ENCODE measurements at places on chromosomes 13 and 19. TPM values are rescaled to one million over a fixed set of nuclear protein-coding genes. Genes with fewer than 3 reads are reported as not detected.

- peak; percentile 34 for DNase-seq
Observed at GRCh38 chr19:54654447-54655321, 8.1 kb upstream of the LILRB4 start.

Gene PBX4
- total RNA-seq, result 0.42 TPM

GRCh38 chr13:66888698-66889097 is 341.4 kb downstream of the PCDH9 start:
- no peak for DNase-seq

Gene GNA15
- total RNA-seq, result not detected

GRCh38 chr13:84648069-84648640 is 765.9 kb upstream of the SLITRK1 start:
- no peak for DNase-seq

DNA sequence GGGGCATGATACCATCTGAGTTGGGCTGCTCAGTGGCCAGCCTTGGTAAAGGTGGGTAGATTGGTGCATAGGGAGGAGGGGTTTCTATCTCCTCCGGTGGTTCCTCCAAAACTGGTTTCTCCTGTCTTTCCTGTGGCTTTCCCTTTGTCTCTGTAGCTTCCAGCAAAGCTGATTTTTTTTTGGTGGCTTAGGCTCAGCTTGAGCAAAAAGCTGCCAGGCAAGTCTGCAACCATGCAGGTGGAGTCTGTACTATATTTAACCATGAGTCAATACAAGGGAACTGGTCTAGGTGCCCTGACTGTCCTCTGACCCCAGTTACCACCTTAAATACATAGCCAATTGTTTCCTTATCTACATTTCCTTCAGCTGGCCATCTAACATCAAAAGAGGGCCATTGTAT is 64.0 kb upstream of the ZNF681 start:
- DNase-seq, result no peak

GRCh38 chr13:48222358-48223301 is 10.4 kb upstream of the ITM2B start:
- DNase-seq, result peak; percentile 5

- DNase-seq, result no peak
Observed at GRCh38 chr13:66994517-66995202, 235.5 kb downstream of the PCDH9 start.

DNA sequence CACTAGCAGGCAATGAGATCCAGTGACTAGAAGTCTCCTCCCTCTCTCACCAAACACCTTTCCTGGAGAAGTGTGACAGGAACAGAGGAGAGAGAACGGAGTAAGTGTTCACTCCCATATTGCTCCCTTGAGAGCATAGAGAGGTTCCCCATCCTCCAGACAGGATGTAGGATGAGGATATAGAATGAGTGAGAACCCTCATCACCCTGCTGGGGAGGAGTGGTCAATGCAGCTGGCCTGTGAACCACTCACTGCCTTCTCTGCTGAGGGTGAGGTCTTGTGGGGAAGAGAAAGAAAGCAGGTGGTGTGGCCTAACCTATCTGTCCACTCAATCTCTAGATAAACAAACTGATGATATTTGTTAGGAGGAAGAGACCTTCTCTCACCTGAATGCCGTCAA is 386.6 kb downstream of the PCDH20 start:
- no peak for DNase-seq

DNA sequence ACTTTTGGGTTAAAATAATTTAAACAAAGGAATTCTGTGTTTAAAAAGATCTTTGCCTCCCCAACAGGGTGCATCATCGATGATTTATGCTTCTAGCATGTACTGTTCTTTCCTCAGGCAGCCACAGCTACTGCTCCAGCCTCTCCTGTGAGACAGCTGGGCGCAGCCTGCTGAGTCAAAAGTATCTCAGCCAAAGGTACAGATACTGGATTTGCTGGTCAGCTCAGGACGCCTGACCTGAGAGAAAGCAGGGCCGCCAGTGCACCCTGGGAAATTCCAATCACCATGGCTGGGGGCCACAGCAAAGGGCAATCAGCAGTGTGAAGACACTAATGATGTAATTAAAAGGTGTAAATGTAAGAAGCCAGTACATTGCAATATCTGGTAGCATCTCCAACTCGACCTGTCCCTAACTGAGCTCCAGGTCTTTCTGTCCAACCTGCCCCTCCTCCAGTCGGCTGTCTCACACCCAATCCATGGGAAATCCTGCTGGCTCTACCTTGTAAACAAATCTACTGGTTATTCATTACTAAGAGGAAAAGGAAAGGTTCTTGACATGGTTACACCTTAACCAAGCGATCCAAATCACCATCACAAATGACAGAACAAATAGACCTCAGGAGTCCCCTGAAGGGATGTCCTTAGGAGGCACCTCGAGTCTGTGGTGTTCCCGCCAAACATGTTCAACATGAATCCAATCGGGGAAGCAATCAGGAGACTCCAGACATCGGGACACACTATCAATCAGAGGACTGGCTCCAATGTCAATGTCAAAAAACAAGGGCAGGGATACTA is 7.3 kb downstream of the OPA3 start:
- DNase-seq, result peak; percentile 74

Gene GGN
- total RNA-seq, result not detected

GRCh38 chr19:4089946-4090345 is 23.2 kb upstream of the ZBTB7A start:
- DNase-seq, result no peak

GRCh38 chr13:110323172-110323891 is 16.2 kb downstream of the COL4A2 start:
- peak; percentile 76 for DNase-seq

Gene LIM2
- total RNA-seq, result not detected

- no peak for DNase-seq
Observed at GRCh38 chr13:34246511-34246910, 428.6 kb downstream of the RFC3 start.

DNA sequence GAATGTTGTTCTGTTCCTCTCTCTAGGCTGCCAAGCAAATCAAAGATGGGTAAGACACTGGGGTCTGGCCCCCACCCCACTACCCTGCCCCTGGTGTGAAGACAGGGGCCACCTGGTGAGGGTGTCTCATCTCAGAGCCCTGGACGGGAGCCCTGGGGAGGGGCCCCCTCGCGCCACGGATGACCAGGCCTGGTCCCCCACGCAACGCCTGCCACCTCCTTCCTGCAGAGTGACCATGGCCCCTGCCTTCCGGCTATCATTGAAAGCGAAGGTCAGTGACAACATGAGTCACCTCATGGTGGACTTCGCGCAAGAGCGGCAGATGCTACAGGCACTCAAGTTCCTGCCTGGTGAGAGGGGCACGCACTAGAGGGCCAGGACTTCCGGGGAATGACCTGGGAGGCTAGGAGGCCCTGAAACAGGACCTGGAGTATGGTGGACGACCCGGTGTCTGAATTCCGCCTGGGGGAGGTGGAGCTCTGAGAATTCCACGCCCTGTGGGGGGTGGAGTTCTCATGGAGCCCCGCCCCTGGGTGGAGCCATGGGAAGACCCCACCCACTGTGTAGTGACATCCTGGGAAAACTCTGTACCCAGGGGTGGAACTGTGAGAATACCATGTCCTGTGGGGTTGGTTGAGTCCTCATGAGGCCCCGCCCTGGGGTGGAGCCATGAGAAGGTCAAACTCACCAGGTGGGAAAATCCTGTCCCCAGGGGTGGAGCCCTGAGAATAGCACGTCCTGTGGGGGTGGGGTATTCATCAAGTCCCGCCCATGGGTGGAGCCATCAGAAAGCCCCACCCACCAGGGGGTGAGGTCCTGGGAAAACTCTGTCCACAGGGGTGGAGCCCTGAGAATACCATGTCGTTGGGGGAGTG is 6.1 kb downstream of the FSD1 start:
- peak; percentile 30 for DNase-seq

GRCh38 chr13:79311386-79311785 is 94.7 kb downstream of the RBM26 start:
- no peak for DNase-seq

- no peak for DNase-seq
Observed at GRCh38 chr13:113840541-113841352, 23.1 kb downstream of the GAS6 start.

Gene SIAH3
- total RNA-seq, result 0.12 TPM

GRCh38 chr19:50167314-50167721 is 4.2 kb upstream of the IZUMO2 start:
- DNase-seq, result peak; percentile 85

DNA sequence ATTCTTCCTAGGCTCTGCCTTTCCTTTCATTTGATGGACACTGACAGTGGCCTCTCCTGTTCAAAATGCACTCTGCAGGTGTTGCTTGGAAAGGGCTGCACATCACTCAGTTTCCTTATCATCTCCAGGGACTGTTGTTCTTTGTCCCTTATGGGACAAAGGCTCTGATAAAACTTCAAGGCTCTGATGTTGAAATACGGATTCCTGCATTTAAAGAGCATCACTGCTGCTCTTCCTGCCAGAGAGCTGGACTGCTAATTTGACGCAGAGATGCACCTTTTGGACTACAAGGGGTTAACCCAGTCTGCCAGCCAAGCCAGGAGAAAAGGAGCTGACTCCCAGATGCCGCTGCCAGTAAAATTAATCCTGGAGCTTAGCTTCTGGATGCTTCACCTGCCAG is 952.1 kb downstream of the DIAPH3 start:
- no peak for DNase-seq

GRCh38 chr19:31372246-31372781 is 23.1 kb upstream of the TSHZ3 start:
- DNase-seq, result no peak

GRCh38 chr19:55216461-55217198 is 7.3 kb upstream of the PTPRH start:
- peak; percentile 99 for DNase-seq

Measured in Daoy (cell line).